ENCODE measurements at places on chromosomes 11 and 22. TPM values are rescaled to one million over a fixed set of nuclear protein-coding genes. Genes with fewer than 3 reads are reported as not detected.

DNA sequence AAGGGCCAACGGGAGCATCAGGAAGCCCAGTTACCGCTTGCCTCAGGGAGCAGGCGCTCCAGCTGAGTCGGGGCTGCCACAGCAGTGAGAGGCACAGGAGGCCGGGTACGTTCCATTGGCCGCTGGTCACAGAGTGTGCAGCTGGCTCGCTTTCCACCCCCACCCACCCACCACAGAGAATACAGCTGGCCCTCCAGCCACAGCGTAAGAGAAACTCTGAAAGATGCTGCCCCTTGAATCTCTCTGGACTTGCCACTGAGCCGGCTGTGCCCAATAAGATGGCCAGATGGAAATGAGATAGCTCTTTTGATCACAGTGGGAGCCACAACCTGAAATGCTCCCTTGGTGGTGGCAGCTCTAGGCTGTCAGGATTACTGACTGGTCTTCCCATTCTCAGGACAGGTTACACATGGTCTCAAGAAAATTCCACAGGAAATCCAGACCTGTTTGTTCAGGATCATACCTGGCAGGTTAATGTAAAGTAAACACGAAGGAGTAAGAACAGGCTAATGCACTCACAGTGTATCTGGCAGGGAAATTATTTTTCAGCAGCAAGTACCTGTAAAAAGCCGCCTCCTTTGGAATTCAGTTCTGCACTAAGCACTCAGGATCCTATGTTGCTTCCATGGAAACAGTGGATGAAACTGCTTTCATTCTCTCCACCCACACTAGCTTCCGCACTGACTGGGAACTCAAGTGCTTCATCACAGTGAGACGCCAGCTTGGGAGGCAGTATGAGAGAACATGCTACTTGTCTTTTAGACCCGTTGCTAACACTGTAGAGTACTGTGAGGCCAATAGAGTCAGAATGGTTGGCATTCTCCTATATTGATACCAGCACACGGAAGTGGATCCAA, 16.5 kb downstream of the SIAE start:
- DNase-seq, result no peak

GRCh38 chr22:25380122-25380747, 160.8 kb downstream of the CRYBB2 start:
- DNase-seq, result no peak

- no peak for DNase-seq
Measured at GRCh38 chr22:33057363-33057995, 702 bp downstream of the SYN3 start.

GRCh38 chr11:12587333-12587991, 86.8 kb upstream of the TEAD1 start:
- DNase-seq, result no peak

DNA sequence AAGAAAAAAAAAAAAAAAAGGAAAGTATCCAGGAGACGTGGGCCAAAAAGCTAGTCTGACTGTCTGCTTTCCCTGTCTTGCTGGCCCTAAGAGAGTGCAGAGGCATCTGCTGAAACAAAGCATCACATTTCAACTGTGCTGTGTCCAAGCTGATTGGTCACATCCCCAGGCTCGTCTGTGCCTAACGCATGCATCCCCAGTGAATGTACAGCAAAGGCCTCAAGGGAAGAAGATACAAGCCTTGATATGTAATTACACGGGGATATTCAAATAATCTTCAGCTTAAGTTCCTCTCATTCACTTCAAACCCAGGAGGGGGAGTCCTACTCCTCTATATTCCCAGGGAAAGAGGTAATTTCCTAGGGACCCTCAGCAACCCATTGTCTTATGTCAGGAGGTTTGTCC, 5.4 kb upstream of the SORL1 start:
- DNase-seq, result no peak

DNA sequence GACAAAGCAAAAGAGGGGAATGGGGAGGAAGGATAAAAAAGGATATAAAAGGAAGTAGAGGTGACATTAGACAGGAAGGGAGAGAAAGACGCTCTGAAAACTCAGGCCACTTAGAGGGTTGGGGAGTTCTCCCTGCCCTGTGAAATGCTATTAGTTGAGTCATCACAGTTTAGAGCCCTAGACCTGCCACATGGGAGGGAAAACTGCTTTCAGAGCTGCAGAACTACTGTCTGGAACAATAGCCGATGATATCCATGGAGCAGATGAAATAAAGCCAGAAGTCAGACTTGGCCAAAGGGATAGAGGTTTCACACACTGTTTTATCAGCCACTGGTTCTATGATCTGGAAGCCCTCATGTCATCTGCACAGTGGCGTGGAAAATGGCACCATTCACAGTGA, 157.9 kb downstream of the NCAM1 start:
- no peak for DNase-seq

Gene CHRM1
- total RNA-seq, result 0.29 TPM

- DNase-seq, result no peak
Measured at GRCh38 chr11:95925011-95925410, 1.1 kb upstream of the MTMR2 start.

GRCh38 chr11:47317064-47317828, 35.3 kb downstream of the MYBPC3 start:
- no peak for DNase-seq

GRCh38 chr22:44625421-44625760, 76.6 kb upstream of the PRR5 start:
- no peak for DNase-seq

DNA sequence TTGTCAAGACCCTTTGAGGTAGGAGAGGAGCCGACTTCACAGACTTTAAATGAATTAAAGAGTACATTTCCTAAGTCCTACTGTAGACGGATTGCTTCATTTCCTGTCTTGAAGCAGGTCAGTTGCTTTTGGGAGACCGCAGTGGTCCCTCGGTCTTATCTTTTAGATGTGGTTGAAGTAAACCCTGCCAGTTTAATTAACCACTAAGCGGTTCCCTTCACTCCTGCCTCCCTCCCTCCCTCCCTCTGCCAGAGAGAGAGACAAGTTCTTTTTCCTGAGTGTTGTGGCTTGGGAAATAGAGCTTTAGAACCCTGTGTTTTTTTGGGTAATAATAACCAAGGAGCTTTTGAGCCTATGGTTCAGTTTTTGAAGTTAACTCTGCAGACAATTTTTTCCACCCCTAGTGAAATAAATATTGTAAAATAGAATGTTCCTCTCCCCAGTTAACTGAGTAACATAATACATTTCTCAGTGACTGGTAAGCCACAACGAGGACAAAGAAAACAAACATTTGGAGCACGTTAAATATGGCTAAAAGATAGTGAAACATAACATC, 147.5 kb downstream of the LDLRAD3 start:
- DNase-seq, result no peak

Gene NDUFS3
- total RNA-seq, result 150 TPM

DNA sequence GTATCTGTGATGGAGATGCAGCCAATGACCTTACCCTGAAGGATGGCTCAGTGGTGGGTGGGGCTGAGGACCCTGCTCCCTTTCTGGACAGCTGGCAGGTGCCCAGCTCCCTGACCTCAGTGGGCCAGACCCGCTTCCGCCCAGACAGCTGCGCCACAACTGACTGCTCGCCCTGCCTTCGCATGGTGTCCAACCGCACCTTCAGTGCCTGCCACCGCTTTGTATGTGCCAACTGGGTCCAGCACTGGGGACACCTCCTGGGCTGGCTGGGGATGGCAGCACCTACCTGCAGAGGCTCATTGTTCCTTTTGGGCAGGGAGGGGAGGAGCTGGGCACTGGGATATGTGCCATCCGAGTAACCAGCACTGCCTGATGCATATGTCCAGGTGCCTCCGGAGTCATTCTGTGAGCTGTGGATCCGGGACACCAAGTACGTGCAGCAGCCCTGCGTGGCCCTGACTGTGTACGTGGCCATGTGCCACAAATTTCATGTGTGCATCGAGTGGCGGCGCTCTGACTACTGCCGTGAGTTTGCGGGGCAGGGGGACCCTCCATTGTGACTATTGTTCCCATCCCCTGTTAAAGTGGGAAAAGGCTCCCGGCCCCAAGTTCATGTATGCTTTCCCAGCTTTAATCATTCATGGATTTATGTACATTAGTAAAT, 84.8 kb downstream of the OTOG start:
- no peak for DNase-seq

- peak; percentile 60 for DNase-seq
Measured at GRCh38 chr11:44620328-44620725, 54.9 kb downstream of the CD82 start.

- DNase-seq, result no peak
Measured at GRCh38 chr22:49094151-49094550, 733.5 kb downstream of the BRD1 start.

Gene CARNS1
- 0.31 TPM for total RNA-seq

DNA sequence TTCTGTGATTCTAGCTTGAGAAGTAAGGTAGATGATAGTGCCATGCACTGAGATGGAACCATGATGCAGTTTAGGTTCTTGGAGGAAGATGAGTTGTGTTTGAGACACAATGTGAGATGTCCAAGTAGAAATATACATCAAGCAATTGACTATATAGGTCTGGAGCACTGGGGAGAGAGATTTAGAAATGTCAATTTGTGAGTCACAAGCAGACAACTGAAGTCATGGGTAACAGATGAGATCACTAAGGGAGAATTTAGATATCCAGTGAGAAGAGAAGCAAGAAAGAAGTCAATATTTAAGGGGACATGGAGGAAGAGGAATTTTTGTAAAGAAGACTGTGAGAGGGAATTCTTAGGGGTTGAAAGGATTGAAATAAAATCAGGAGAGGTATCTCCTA, 65.1 kb upstream of the RRAS2 start:
- DNase-seq, result no peak

DNA sequence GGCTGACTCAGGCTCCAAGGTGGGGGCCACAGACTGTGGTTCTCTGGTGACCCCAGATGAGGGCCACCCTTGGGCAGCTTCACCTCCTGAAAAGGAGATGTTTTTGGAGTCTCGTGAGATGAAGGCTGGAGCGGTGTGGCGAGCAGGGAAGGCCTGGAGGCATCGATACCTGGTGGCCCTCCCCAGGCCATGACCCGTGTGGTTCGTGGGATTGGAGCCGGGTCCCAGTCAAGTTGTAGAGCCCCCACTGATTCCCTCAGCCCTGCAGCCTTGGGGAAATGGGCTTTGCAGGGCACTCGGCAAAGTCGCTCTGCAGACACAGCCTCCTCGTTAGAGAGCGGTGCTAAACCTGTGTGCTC, 1083.4 kb downstream of the BRD1 start:
- DNase-seq, result peak; percentile 56

- DNase-seq, result no peak
Measured at GRCh38 chr11:47605921-47606320, 11.7 kb upstream of the C1QTNF4 start.

- DNase-seq, result no peak
Measured at GRCh38 chr11:2690596-2691354, 9.0 kb downstream of the KCNQ1OT1 start.

Gene FOLR2
- not detected for total RNA-seq

GRCh38 chr11:1047595-1048156, 11.2 kb upstream of the MUC6 start:
- DNase-seq, result no peak

GRCh38 chr11:2462543-2462985, 17.8 kb downstream of the KCNQ1 start:
- DNase-seq, result no peak

Gene CHEK1
- total RNA-seq, result 28.1 TPM

Gene MPPED2
- total RNA-seq, result 63.9 TPM

DNA sequence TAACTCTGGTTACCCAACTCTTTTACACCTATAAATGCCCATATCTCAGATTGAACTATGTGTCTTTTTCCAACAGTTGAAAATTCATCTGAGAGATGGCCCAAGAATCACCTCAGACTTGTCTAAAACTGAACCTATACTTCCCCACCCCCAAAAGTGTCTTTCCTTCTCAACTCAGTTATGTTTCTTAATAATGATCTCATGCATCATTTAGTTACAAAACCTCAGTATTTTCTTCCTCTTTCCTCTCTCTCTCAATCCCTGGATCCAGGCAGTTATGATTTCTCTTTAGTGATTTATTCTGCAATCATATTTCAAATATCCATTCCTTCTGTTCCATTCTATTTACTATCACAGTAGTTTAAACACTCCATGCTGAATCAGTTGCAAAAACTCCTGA, 32.3 kb upstream of the ADSL start:
- no peak for DNase-seq

GRCh38 chr11:88484873-88485621, 147.5 kb upstream of the CTSC start:
- DNase-seq, result no peak

- DNase-seq, result no peak
Measured at GRCh38 chr11:10930224-10930971, 72.5 kb upstream of the ZBED5 start.

Gene RIC3
- 12.0 TPM for total RNA-seq

DNA sequence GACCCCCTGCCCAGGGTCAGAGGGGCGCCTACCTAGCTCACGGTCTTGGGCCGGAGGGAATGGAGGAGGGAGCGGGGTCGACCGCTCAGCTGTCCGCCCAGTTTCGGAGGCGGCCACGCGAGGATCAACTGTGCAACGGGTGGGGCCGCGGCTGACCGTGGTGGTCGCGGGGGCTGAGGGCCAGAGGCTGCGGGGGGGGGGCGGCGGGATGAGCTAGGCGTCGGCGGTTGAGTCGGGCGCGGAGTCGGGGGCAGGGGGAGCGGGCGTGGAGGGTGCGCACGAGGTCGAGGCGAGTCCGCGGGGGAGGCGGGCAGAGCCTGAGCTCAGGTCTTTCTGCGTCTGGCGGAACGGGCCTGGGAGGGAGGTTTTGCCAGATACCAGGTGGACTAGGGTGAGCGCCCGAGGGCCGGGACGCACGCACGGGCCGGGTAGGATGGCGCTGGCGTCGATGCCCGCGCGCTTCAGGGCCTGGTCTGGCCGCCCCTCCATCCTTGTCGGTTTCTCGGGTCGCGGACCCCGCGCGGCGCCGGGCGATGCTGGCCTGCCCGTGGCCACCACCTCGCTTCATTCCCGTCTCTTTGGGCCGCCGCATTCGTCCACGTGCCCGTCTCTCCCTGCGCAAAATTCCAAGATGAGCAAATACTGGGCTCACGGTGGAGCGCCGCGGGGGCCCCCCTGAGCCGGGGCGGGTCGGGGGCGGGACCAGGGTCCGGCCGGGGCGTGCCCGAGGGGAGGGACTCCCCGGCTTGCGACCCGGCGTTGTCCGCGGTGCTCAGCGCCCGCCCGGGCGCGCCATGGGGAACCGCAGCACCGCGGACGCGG, at the start of gene DRD4:
Gene DRD4, plus strand, starts transcription at position 759 of the 822 bp plus-strand sequence. Its CDS starts 36 bp downstream, at position 795.
- no peak for DNase-seq

DNA sequence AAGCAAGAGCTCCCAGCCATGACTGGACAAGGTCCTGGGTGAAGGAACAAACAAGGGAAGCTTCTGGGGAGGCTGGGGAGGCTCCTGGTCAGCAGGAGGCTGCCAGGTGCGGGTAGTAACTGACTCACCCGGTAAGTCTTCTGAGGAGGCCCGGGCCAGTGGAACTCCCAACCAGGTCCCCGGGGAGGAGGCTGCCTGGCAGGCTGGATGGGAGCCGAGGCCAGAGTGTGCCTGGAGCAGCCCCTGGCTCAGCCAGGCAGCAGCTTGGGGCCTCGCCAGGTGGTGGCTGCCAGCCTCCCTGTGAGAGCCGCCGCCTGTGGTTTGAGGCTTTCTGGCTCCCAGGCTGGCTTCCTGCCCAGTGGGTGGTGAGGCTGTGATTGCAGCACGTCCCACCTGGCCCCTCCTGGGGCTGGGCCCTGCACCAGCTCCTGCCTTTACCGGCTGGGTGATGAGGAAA, 46.2 kb downstream of the IGF2 start:
- peak; percentile 66 for DNase-seq
